ENCODE measurements at places on chromosomes 11 and 22. TPM values are rescaled to one million over a fixed set of nuclear protein-coding genes. Genes with fewer than 3 reads are reported as not detected.

Gene APOA4
- not detected for total RNA-seq

Gene OR4C6
- total RNA-seq = not detected

Gene SGSM1
- total RNA-seq = 0.23 TPM

Gene KCNJ5
- 0.07 TPM for total RNA-seq

Gene KRTAP5-2
- total RNA-seq = not detected

Gene CARD16
- not detected for total RNA-seq

Gene OR52A1
- not detected for total RNA-seq

Gene KRTAP5-7
- total RNA-seq = not detected
